ENCODE measurements at places on chromosomes 1 and 21.
A peak's percentile ranks its signal among the peaks of the same experiment; 100 is the strongest.

DNA sequence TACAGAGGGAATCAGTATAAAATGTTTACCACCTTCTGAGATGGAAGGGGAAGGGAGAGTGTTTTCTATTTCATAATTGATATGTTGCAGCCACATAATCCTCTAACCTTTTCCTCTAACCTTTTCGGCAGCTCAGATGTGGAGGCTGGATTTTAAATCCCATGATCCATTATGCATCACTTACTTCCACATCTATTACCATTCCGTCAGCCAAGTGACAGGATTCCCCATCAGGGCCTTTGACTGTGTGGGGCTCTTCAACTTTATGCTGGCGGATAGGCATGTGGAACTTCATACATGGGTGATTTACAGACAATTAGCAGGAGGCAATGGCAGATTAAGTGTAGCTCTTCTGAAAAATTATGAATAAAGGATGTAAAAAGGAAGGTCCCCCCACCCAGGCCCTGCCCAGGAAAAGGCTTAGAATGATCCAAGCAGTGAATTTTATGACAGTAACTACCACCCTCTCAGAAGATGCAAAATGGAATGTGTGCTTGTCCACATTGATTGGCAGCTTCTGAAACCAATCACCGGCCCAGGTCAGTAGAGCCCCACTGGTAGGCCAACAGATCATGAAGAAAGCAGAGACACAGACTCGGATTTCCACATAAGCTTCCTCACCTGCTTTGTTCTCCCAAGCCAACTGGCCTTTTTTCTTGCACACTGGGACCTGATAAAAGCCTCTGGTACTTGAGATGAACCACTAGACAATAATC lies 147.0 kb downstream of the ST6GALNAC5 start:
- no peak for DNase-seq

- peak; percentile 52 for DNase-seq
Measured at GRCh38 chr21:31866077-31866511, 6.7 kb upstream of the HUNK start.

- DNase-seq, result no peak
Measured at GRCh38 chr1:81308191-81308590, 492.5 kb upstream of the ADGRL2 start.

DNA sequence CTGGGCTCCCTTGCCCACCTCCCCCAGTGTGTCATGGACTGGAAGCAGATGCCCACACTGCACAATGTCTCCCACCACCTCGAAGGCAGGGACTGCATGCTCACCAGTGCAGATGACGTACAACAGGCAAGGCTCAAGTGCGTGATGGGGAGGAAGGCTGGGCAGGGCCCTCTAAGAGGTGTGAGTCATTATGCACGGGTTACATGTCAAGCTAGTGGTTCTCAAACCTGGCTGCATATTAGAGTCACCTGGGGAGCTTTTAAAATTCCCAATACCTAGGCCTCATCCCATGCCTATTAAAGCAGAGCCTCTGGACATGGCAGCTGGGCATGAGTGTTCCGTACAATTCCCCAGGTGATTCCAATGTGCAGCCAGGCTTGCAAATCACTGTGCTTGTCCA lies 137.9 kb upstream of the NGF start:
- no peak for DNase-seq

DNA sequence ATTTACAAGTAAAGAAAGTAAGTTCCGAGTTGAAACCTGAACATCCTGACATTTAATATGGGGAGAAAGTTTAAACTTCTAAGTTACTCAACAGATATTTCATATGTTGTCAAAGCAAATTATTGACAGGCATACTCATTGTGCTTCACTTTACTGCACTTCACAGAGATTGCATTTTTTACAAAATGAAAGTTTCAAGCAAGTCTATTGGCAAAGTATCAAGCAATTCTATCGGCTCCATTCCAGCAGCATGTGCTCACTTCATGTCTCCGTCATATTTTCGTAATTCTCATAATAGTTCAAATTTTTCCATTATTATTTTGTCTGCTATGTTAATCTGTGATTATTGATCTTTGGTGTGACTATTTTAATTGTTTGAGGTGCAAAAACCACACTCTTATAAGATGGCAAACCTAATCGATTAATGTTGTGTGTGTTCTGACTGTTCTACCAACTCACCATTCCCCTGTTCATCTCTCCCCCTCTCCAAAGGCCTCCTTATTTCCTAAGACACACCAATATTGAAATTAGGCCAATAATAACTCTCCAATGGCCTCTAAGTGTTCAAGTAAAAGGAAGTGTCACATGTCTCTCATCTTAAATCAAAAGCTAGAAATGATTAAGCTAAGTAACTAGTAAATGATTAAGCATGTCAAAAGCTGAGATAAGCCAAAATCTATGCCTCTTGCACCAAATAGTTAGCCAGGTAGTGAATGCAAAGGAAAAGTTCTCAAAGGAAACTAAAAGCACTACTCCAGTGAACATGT lies 68.2 kb upstream of the BCL9 start:
- DNase-seq, result no peak

GRCh38 chr1:10906866-10907519 lies 105.5 kb upstream of the TARDBP start:
- DNase-seq, result no peak

DNA sequence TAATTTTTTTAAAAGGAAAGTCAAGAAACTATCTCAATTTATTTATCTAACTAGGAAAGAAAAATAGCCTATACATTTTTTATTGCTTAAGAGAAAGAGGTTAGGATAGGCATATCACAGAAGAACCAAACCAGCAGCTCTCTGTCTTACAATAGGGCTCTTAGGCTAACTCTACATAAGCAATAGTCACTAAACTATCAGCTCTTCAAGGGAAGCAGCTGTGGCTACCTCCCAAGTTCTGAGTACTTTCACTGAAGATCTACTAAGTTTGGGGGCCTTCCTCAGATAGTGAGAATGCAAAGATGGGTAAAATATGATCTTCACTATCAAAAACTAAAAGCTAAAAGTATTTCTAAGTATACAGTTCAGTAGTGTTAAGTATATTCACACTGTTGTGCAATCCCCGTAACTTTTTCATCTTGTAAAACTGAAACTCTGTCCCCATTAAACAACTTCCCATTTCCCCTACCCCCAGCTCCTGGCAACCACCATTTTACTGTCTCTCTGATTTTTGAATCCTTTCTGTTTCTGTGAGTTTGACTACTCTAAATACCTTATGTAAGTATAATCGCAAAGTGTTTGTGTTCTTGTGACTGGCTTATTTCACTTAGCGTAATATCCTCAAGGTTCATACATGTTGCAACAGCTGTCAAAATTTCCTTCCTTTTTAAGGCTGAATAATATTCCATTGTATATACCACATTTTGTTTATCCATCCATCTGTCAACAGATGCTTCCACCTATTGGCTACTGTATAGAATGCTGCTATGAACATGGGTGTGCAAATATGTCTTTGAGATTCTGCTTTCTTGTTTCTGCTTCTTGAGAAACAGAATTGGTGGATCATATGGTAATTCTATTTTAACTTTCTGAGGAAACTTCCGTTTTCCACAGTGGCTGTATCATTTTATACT lies 73.3 kb downstream of the ACBD6 start:
- DNase-seq, result peak; percentile 92

- peak; percentile 37 for DNase-seq
Measured at GRCh38 chr1:10152709-10153284, 57.6 kb upstream of the KIF1B start.

GRCh38 chr1:53583868-53584776 lies 124.9 kb downstream of the DMRTB1 start:
- DNase-seq, result no peak

- DNase-seq, result no peak
Measured at GRCh38 chr1:202073206-202073605, 49.5 kb upstream of the GPR37L1 start.

GRCh38 chr1:245003246-245003645 lies 138.9 kb upstream of the HNRNPU start:
- DNase-seq, result peak; percentile 19

DNA sequence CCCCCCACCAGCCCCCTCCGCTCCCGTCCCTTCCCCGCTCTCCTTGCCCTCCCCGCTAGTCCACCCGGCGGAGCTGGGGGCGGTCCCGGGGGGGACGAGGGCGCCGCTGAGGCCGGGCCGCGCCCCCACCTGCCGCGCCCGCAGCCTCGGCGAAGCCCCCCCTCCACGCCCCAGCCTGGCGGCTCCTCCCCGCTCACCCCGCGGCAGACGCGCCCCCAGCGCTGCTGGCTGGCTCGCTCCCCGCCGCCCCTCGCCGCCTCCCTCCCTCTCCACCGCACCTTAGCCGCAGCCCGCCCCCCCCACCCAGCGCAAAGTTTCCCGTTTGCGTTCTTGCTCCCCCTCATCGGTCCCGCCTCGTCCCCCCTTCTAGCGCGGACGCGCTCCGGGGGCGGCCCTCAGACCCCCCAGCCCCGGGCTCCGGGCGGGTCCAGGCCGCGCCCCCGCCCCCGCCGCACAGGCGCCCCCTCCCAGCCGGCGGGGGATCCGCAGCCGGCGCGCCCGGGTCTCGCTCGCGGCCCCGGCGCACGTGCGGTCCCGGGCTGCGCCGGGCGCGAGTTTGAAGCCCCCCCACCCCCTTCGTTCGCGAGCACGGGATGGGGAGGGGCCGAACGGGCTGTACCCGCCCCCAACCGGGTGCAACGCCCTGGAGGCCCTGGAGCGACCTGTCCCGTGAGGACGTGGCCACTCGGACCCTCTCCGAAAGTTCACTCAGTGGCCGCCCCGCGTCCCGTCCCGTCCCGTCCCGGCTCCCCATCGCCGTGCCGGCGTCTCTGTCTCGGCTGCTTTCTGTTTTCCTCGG lies 623 bp downstream of the PTPRF start:
- no peak for DNase-seq

DNA sequence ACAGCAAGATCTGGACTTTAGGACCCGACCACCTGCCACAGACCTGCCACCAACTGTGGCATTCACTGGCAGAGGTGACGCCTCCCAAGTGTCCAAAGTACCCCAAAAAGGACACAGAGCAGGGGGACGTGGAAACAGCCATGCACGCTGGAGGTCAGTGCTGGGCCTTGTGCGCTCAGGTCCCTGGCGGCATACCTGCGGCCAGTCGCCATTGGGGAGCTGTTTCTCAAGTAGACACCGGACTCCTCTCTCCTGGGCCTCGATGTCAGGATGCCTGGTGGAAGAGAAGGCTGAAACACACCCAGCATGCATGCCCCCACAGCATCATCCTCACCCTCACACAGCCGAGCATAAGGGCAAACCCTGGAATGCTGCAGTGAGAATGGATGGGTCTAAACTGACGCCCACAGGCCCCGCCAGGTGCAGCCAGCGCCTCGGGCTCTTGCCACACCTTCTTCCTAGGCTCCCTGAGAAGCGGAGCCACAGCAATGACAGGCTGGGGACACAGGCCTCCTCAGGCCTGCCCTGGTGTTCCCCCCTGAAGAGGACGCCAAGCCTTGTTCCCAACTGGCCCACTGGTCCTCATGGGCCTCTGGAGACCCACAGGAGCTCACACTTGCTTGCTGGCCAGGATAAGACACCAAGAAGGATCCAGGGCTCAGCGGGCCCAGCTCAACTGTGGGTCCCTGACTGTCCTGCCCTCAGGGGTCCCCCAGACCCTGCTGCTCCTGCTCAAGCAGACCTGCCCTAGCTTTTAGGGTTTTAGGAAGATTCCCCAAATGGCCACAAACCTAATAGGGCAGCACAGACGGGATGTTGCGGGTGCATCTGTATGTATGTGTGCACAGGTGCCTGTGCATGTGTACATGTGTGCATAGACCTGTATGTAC lies 7.7 kb upstream of the SPATC1L start:
- no peak for DNase-seq

DNA sequence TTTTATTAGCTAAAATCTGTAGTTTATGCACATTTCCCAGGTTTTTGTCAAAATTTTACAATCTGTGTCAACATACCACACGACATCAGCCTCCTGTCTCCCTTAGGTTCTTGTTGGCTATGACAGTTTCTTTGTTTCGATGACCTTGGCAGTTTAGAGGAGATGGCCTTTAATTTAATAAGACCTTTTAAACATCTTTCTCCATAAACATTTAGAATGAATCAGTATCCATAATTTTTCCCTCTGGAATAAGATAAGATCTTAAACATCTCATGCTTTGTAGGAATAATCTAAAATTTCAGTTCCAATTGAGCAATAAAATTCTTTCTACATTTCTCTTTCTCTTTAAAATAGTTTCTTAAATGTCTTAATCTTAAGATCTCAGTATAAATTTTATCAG lies 28.7 kb upstream of the DYRK1A start:
- no peak for DNase-seq

- no peak for DNase-seq
Measured at GRCh38 chr1:52041551-52042185, 8.1 kb upstream of the KTI12 start.

DNA sequence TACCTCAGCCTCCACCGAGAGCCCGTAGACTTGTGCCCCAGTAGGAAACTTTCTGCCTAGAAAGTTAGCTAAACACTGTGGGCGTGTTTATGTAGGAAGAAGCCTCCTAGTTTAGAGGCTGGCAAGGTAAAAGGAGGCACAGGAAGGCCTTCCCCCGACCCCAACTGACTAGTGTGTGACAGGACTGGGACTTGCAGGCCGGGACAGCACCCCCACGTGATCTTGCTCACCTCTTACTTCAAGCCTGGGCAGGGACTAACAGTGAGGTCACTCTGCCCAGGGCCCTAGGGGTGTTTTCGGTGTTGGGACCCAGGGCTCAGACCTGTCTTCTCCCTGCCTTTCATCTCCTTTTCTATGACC lies 392 bp upstream of the TAGLN2 start:
- DNase-seq, result no peak

- peak; percentile 75 for DNase-seq
Measured at GRCh38 chr1:108747171-108747850, 837 bp downstream of the STXBP3 start.

- DNase-seq, result peak; percentile 37
Measured at GRCh38 chr1:161381707-161382106, 14.0 kb upstream of the CFAP126 start.

GRCh38 chr21:25635310-25635709 lies 3.7 kb upstream of the JAM2 start:
- no peak for DNase-seq

- DNase-seq, result no peak
Measured at GRCh38 chr1:70376196-70376595, 21.7 kb upstream of the ANKRD13C start.

GRCh38 chr1:204249736-204250427 lies 36.1 kb upstream of the GOLT1A start:
- DNase-seq, result no peak

DNA sequence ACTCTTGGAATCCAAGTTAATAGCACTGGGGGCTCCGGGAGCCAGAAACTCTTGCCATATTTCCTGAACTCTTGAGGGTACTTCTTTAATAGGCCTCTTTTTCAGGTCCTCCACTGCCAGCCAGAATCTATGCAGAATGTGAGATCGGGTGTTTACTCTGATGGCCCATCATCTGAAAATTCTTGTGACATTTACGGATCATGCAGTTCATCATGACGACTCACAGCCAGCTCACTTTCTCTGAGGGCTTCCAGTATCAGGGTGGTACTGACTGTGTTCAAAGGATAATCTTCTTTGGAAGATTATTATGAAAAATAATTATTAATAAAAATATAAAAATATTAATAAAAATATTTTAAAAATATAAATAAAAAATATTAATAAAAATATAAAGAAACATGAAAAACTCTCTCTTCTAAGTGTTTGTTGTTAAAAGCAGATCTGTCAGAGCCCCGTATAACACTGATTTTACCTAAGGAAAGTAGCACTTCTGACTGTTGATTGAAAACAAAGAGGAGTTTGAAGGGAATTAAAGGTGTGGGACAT lies 194.3 kb upstream of the GREM2 start:
- DNase-seq, result no peak

GRCh38 chr1:185720633-185721272 lies 13.4 kb upstream of the HMCN1 start:
- DNase-seq, result peak; percentile 9

Measured in MV-4-11 (cell line).